ENCODE measurements at places on chromosomes 12 and 14.

- DNase-seq: no peak
Observed at GRCh38 chr12:95151406-95151805, 65.9 kb downstream of the FGD6 start.

DNA sequence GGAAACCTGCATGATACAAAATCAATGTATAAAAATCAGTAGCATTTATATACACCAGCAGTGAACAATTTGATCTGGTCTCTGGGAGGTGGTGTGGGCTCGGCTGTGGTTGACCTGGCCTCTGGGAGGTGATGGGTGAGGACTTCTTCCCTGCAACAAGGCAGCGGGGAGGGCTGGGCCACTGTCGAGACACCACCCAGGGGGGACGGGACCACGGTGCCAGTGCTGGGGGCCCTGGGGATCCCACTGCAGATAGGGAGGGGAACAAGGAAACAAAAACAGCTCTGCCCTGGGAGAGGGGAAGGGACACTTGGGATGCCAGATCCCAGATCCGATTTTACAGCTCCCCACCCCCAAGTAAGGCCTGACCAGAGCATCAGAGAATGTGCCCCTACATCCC lies 189.6 kb upstream of the SFSWAP start:
- no peak for DNase-seq

- DNase-seq: peak; percentile 48
Observed at GRCh38 chr12:57215668-57216013, 953 bp upstream of the NXPH4 start.

DNA sequence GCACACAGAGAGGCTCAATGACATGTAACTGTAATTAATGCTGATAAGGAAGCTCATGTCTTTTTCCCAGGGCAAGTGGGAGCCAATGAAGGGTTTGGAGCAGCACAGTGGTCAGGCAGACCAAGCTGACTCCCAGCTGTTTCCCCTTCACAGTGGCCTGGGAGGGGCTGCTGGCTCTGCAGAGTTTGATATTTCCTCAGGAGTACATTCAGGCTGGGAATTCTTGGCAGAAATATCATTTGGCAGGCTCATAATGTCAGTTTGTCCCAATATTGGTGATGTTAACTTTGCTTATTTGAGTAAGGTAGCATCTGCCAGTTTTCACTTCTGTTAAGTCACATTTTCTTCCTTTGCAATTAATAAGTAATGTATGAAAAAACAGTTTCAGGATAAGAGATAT lies 247.0 kb downstream of the EMP1 start:
- DNase-seq: no peak

DNA sequence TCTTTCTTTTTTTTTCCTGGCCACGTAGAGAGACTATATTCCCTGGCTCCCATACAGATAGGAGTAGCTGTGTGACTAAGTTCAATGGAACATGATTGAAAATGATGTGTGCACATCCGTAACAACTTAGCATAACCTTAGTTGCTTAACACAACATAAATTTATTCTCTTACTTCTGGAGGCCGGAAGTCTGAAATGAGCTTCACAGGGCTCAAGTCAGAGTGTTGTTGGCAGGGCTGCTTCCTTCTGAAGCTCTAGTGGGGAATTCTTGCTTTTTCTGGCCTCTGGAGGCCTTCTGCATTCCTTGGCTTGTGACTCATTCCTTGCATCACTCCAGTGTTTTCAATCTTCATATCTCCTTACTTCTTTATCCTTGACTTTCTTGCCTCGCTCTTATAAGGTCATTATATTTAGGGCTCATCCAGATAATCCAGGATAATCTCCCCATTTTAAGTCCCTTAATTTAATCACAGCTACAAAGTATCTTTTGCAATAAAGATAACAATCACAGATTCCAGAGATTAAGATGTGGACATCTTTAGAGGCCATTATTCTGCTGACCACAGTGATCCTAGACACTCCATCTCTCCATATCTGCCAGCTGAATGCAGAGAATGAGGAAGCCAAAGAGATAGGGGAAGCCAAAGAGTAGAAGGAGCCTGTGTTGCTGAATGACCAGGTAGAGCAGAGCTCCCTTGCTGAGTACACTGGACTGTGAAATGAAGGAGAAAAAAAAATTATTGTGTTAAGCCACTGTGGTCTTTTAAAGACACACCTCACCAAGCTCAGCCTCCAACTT lies 21.0 kb upstream of the SNX6 start:
- no peak for DNase-seq

DNA sequence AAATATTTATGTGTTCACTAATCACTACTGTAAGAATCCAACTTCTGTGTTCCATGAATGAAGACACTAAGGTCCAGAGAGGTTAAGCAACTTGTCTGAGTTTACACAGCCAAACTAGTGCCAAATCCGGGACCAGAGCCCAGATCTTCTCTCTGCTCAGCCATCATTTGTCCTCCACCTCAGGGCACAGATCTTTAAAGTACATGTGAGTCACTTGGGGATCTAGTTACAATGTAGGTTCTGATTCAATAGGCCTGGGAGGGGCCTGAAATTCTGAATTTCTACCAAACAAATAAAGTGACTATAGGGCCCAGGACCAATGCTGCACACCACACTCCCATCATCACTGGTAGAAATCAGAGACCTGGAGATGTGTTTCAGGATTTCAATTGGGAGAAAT lies 162.9 kb downstream of the GXYLT1 start:
- DNase-seq: no peak

DNA sequence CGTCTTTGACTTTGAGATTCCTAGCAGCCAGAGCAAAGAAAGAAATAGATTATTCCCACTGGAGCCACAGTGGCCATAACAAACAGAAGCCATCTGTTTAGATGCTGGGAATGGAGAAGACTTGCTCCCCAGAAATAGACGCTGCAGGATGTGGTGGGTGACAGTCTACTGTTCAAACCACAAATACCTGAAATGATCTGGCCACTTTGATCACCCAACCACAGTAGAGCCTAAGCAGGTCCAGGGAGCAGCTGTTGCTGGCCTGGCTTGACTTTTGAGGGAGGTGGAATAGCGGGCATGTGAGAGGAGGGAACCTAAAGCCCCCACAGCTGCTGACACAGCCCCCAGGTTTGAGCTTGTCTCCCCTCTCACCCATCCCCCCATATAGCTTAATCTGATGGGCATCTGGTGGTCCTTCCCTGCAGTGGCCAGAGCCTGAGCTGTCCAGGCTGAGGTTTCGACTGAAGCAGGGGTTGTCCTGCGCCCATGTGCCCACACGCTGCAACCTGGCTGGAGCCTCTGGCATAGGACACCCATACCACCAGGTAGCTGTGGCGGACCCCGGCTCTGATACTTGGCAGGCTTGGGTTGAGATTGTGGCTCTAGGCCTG lies 38.7 kb downstream of the SH2B3 start:
- DNase-seq: peak; percentile 59
